ENCODE measurements at places on chromosomes 7 and 10.
A peak's percentile ranks its signal among the peaks of the same experiment; 100 is the strongest.

DNA sequence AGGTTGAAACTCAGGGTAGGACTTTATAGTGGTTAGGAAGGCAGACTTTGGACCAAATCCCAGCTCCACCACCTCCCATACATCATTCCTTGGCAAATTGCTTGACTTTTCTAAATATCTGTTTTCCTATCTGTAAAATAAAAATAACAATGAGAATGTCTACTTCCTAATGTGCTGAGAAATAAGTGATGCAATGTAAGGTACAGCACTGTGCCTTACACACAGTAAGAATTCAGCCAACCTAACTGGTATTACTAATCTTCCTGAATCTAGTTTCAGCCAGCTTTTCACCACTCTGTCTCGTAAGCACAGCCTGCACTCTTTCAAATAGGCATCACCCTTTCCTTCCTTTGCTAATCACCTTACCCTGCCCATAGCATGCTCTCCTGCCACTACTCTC, 9.7 kb downstream of the PRLHR start:
- DNase-seq: no peak

DNA sequence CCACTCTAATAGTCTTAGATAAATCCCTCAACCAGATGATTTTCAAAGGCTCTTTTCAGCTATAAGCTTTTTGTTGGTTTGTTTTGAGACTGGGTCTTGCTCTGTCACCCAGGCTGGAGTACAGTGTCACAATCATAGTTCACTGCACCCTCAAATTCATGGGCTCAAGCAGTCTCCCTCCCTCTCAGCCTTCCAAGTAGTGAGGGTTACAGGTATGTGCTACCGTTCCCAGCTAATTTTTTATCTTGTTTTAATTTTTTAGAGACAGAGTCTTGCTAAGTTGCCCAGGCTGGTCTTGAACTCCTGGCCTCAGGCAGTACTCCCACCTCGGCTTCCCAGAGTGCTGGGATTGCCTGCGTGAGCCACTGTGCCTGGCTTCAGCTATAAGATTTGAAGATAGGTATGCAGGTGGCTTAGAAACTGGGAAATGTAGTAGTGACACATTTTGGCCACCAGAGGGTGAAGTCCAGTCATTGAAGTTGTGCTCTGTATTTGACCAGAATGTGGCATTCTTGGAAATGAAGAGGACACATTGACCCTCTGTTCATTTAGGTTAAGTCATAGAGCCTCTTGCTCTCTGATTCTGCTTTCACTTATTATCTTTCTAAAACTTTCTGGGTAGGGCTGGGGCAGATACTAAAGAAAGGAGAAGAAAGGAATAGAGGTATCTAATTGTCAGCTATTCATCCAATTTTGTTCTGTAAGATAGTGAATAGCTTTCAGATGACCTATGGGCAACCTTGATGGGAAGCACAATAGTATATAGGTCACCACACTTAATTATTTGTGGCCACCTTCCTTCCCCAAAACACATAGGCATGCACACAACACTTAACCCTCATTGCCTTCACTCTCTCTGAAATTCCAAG, 36.0 kb downstream of the R3HCC1L start:
- DNase-seq: no peak

GRCh38 chr10:132868995-132869394, 73.4 kb downstream of the CFAP46 start:
- no peak for DNase-seq

DNA sequence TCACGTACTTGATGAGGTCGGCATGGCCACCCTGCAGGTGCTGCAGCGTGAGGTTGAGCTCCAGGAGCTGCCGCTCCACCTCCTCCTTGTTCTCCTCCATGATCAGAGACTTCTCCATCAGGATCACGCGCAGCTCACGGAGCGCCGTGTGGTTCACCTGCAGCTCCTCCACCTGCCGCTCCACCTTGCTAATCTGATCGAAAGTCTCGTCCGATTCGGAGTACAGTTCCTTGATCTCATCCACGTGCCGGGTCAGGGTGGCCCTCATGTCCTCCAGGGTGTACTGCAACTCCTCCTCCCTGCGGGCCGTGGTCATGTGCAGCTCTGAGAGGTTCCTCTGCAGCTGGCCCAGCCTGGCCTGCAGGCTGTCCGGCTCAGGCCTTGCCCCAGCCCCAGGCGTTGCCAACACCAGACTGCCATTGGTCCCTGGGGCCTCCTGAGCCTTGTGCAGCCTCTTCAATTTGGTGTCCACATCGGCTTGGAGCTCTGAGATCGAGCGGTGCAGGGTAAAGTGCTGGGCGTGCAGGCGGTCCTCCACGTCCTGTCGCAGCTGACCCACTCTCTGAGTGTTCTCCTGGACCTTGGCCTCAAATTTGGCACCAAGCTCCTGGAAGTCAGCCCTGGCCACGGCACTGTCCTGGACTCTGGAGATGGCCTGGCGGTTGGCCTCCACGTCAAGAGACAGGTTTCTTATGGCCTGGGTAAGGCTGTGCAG, 13.9 kb downstream of the MMRN2 start:
- no peak for DNase-seq

- peak; percentile 8 for DNase-seq
Measured at GRCh38 chr7:155009570-155010157, 6.7 kb upstream of the PAXIP1 start.

DNA sequence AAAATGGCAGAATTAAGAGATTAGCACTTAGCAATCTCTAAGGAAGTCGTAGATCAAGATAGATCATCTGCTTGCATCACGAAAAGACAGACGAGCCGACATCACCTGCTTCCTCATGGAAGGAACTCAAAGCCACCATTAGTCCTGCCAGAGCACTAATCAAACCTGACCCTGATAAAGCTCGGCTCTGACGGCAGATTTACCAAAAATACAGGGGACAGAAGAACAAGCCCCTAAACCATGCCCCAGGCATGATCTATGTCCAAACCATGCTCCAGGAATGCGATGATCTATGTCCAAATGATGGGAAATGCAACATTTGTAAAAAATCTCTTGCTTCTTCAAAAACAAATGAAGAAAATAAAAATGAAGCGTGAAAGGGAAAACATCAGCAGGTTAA, 182.8 kb downstream of the TCERG1L start:
- DNase-seq: no peak

DNA sequence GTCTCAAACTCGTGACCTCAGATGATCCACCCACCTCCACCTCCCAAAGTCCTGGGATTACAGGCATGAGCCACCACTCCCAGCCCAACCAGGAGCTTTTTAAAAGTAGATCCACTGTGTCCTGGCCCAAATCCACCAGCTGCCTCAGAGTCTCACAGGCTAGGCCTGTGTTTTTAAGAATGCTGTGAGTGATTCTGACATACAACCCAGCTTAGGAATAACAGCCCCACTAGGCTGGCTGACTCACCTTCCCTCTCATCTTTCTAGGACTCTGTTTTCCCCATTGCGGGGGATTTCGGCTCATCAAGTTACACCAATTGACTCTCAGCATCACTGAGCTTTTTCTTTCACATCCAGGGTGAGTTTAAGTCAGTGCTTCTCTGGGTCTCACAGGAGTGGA, 207.6 kb downstream of the SKIDA1 start:
- no peak for DNase-seq

- DNase-seq: no peak
Measured at GRCh38 chr7:147569116-147569913, 1021.3 kb upstream of the C7orf33 start.

DNA sequence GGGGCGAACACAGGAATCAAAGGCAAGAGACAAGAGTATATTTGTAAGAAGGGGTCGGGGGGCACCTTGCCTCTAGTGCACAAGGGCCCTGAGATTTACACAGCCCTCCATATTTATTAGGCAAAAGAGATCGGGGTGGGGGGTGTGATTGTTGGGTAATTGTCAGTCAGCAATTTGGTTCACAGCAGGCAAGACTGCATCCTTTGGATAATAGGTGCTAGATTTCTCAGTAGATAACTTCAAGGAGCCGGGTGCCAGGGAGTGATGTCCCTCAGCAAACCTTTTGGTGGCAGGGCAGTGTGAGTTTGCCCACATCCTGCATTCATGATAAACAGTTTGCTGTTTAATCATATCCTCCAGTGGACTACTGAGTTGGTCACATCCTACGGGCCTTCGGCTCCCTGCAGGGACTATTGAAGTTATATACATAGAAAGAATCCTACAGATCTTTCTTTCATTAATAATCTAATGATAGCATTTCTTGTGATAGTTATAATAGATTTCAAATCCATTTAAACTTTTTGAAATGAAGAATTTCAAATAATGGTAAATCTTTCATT, 178.5 kb downstream of the GNAI1 start:
- DNase-seq: no peak

- no peak for DNase-seq
Measured at GRCh38 chr7:135248546-135248945, 14.9 kb downstream of the STRA8 start.

- no peak for DNase-seq
Measured at GRCh38 chr10:92832121-92832520, 16.2 kb upstream of the EXOC6 start.

GRCh38 chr10:99809931-99810615, 27.6 kb downstream of the ABCC2 start:
- no peak for DNase-seq

- no peak for DNase-seq
Measured at GRCh38 chr10:98910048-98910447, 325.6 kb downstream of the HPSE2 start.

GRCh38 chr7:92696584-92696983, 106.4 kb upstream of the FAM133B start:
- no peak for DNase-seq

- DNase-seq: no peak
Measured at GRCh38 chr10:46014206-46014605, 16.2 kb downstream of the NCOA4 start.
